Stimulated activated CD4-positive, alpha-beta T cell treated with anti-CD3 and anti-CD28 coated beads, Interleukin-4, amount 100 ng/mL, for 48 hours (primary cell): ENCODE measurements at places on chromosomes 3 and 15.

DNA sequence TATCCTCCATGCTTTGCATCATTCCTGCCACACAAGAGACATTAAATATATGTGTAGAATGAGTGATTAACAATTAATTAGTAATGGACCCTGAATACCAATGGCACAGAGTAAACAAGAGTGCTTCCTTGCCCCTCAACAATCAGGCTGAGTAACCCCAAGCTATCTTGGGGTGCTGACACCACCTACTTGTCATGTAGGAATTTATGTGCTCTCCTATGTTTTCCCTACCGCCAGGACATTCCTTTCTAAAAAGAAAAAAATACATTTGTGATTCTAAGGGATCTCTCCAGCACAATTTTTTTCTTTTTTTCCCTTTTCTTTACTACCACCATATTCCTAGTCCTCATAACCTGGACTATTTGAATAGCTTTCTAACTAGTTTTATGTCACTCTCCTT is 449.1 kb downstream of the MFSD1 start:
- no peak for DNase-seq

DNA sequence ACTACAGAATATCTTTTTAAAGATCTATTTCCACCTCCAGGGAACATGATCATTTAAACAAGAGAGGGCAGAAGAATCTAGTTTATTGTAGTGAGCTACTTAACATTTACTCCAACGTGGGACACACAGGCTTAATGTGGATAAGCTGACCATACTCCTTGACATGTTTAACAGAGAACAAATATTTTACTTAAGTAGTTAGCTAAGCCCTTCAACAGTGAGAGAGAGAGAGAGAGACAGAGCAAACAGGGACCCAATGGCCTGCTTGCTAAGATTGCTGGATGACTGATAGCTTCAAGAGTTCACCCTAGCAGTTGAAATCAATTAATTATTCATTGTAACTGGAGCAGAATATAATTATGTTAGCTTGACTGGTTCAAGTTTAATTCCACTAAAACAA is 158.6 kb downstream of the ADAM10 start:
- DNase-seq: no peak

DNA sequence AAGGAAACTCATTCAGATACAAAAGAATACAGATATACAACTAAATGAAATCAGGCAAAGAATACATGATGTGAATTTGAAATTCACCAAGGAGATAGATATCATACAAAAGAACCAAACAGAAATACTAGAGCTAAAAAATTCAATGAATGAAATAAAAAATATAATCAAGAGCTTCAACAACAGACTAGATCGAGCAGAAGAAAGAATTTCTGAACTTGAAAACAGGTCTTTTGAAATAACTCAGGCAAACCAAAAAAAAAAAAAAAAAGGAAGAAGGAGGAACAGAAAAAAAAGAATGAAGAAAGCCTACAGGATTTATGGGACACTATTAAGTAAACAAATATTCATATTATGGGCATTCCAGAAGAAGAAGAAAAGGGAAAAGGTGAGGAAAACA is 137.8 kb downstream of the DMXL2 start:
- no peak for DNase-seq

GRCh38 chr3:115628075-115628412 is 4.7 kb downstream of the GAP43 start:
- no peak for DNase-seq

DNA sequence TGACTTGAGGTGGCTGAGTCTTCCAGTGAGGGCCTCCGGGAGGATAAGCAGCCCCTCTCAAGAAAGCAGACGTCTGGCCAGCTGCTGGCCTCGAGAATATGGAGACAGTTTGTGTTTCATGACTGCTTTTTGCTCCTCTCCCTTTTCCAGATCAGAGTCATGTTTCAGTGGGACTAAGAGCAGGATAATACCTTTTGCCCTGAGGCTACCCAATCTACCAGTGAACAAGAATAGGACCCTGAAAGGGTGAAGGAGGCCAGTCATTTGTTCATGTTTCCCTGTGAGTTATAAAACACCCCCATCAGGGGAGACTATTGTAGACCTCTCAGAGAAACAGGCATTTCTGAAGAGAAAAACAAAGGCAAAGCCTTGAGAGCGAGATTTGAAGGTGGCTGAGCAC is 137.4 kb downstream of the RYR3 start:
- no peak for DNase-seq

DNA sequence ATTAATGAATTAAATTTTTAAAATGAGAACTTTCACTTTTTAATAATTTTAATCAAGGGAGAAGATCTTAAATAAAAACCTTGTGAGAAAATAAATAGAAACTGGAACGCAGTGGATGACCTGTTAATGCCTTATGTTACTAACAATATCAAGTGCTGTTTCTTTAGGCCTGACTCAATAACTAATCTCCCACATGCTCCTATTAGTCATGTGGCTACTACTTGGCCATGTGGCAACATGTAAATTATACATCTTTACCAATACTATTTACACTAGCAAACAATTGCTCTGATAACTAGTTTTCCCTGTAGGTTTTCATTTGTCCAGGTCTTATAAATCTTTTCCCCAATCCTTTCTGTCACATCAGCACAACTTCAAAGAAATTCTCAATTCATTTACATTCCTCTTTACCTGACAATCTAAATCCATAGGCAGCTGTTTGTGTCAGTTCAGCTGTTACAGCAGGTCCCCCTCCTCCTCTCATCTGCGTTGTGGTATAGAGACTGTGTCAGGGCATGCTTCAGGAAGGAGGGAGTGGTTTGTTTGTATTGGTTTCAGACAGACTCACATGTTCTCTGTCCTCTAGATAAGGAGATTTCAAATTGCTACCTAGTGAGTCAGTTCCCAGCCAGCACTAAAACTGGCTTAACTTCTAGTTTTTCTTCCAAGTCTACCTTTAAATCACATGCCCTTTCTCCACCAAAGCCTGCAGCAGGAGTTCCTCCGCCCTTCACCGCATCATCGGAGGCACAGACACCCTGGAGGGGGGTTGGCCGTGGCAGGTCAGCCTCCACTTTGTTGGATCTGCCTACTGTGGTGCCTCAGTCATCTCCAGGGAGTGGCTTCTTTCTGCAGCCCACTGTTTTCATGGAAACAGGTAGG is 11.3 kb upstream of the C3orf52 start:
- DNase-seq: no peak

- no peak for DNase-seq
Measured at GRCh38 chr3:155208183-155208800, 85.2 kb downstream of the STRIT1 start.

- DNase-seq: no peak
Measured at GRCh38 chr15:80750575-80750974, 28.6 kb upstream of the CEMIP start.

- no peak for DNase-seq
Measured at GRCh38 chr3:194201953-194202666, 66.2 kb downstream of the HES1 start.

- DNase-seq: no peak
Measured at GRCh38 chr3:189999718-190000117, 121.0 kb downstream of the P3H2 start.

DNA sequence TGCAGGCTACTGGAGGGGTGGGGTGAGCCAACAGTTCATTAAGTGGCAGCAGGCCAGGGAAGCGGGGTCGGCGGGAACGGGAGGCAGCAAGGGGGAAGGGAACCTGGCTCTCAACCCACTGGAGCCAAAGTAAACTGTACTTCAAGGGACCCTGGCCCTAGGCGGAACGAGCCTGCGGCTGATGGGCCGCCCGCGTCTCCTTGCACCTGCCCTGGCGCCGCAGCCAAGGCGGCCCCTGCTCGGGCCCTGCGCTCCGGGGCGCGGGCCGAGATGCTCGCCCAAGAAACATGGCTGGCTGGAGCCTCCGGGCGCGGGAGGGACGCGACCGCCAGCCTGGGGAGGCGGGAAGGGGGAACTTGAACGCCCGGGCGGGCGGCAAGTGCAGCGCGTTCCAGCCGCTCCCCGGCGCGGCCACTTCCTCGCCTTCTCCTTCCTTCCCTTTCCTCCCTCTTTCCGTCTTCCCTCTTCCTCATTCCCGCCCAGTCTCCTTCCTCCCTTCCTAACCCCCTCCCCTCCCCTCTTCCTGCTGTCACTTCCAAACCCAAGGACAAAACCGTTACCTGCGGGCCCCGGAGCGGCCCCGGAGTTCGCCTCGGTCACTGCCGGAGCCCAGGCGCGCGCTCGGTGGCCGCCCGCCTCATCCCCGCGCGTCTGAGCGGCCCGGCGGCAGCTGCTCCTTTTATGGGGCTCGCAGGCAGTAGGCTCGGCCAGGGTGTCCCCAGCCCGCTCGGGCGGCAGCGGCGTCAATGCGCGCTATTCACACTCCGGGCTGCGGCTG is 489.7 kb downstream of the MAGI1 start:
- no peak for DNase-seq

DNA sequence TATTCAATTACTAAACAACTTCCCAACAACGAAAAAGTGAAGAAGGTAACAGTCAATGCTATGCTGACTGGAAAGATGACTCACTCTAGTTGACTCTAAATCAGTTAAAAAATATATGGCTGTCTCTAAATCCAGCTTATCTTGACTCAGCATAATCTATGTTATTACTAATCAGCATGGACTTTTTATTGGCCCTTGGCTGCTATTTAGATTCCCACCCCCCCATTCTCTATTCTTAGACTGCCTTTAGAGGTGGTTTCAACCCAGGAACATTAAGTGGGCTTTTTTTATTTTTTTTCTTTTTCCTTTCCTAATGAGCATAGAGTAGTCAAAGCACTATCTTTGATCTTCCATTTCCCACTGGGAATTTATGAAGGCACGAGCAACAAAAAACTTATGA is 1.9 kb downstream of the PCOLCE2 start:
- DNase-seq: no peak

GRCh38 chr3:78906245-78906644 is 861.6 kb downstream of the ROBO1 start:
- no peak for DNase-seq

DNA sequence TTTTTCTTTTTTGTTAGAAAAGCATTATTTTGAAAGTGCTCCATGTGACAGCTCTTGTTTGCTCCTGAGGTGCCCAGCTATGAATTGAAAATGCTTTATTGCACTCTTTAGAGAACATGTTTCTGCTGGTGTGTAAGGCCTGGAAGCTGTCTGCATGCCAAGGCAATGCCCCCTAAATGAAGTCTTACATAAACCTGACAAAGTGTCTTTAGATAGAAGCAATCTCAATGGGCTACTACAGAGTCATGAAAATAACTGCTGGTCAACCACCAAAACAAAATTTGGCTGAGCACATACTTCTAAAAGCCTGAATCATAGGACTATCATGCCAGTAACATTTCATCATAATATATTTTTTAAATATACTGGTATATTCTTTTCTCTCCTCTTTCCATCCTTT is 178.7 kb downstream of the THRB start:
- no peak for DNase-seq
